ENCODE measurements at places on chromosomes 6 and 20. TPM values are rescaled to one million over a fixed set of nuclear protein-coding genes. Genes with fewer than 3 reads are reported as not detected.

MAS1 gene
- total RNA-seq = not detected

VSTM2L gene
- total RNA-seq = 0.20 TPM

C20orf144 gene
- total RNA-seq = 0.11 TPM

AAR2 gene
- total RNA-seq = 32.6 TPM

HLA-DRB5 gene
- not detected for total RNA-seq

COL9A1 gene
- total RNA-seq = not detected

SCGN gene
- total RNA-seq = not detected

FNDC1 gene
- total RNA-seq = not detected

GLP1R gene
- not detected for total RNA-seq

EEF1E1 gene
- total RNA-seq = 107 TPM
